ENCODE measurements at places on chromosomes 12 and 14.
A peak's percentile ranks its signal among the peaks of the same experiment; 100 is the strongest.

DNA sequence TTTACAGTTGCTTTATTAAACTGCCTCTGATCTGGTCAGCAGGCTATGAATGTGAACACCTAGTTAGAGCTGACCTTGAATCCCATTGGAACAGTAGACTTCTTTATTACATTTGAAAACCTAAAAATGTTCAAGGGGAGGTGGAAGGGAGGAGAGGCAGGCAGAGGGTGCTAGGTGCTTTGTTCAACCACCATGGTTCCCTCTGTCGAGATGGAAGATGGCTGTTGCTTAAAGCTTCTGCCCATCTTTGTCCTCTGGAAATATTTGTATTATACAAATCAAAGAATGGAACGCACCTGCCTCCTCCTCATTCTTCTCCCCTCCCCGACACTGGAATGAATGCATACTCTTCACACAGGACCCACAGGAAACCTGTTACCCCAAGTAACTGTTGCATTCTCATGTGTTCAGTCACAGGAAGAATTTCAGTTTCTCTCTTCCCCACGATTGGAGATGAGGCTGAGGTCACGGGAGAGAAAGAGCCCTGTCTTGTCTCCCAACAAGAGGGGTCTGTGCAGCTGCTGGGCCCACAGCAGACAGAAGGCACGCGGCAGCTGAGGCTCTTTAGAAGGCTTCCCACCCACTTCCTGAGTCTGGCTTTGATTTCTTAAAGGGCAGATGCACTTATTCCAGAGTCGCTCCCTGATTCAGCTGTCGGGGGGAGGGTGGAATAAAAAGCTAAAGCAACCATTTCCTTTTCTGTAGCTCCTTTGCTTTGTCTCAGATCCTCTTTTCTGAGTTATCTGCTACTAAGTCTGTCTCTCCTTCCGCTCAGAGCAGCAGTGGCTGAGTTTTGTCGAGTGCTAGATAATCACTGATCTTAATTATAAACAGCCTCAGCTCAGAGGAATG lies 217.9 kb upstream of the BTG1 start:
- DNase-seq: peak; percentile 13

DNA sequence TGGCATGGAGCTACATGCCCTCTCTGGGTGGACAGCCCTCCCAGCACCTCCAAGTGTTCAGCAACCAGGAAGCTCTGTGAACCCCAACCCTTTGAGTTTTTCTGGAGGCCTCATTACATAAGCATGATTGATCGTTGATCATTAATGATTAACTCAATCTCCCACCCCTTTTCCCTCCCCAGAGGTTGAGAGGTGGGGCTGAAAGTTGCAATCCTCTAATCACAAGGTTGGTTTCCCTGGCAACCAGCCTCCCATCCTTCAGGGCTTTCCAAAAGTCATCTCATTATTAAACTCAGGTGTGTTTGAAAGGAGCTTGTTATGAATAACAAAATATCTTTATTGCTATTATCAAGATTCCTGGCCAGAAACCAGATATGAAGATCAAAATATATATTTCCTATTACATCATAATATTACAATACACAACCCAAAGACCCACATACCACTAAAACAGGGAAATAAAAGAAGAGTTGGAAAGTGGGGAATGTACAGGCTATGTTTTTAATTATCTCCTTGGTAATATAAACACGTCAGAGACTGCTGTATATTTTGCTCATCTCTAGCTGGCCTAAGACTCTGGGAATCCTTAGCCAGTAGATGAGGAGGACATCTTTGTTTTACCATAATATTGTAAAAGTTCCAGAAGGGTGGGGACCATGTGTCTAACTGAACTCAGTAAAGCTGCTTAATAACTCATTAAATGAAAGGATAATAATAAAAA lies 73.6 kb downstream of the SSPN start:
- DNase-seq: no peak

DNA sequence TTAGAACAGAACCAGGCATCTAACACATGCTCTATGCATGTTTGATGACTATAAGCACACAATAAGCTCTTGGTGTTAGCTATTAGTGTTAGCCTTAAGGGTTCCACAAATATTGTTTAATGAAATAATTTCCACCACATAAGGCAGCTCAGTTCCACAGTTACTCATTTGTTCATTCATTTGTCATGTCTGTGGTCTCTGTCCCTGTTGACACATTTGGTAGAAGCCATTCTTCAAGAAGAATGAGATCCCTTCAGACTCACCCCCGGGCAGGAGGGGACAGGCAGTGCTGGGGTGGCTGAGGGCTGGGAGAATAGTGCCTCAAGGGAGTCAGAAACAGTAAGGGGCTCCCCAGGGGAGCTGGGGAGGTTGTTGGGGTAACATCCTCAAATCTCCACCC lies 3.7 kb upstream of the FAIM2 start:
- no peak for DNase-seq

DNA sequence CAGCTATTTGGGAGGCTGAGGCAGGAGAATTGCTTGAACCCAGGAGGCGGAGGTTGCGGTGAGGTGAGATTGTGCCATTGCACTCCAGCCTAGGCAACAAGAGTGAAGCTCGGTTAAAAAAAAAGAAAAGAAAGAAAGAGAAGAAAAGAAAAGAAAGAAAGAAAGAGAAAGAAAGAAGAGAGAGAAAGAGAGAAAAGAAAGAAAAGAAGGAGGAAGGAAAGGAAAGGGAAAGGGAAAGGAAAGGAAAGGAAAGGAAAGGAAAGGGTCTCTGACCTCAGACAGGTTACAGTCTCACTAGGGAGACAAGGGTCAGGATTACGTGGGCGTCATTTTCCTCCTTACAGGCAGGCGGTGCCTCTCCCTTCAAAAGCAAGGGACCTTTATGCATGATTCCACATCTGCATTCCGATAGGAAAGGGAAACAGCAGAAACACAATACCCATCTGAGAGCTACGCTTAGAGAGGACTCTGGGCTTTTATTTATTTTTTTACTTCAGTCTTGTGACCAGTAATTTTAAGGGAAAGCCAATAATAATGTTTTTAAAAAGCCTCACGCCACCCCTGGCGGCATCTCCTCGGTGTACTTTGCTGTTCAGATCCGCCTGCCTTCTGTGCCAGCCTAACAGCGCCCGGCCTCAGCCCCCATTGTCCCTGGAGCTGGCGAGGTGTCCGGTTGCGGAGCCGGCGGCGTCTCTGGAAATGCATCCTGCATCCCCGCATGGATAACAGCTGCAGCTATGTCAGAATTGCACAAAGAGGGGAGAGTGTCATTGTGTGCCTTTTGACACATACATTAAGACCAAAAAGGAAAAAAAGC lies 945 bp upstream of the HIP1R start:
- DNase-seq: peak; percentile 51

- DNase-seq: no peak
Measured at GRCh38 chr12:120072472-120073249, 43.9 kb downstream of the RAB35 start.

DNA sequence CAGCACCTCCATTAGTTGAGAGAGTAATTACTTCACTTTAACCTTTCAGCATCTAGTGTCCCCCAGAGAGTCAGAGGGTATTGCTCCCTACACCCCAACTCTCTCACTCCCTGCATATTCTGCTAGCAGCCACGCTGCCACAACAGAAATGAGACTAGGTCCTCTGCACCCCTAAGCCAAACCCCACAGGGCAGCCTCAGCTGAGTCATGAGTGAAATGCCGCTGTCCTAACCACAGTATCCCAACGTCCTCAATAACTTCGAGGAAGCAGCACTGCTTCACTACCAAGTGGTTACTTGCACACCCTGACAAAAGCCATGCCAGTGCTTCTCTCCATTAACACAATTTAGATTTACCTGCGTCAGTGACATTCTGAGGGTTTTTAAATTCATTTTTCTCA lies 6.9 kb upstream of the LYZ start:
- no peak for DNase-seq

- no peak for DNase-seq
Measured at GRCh38 chr12:124566997-124567672, at the start of gene NCOR2. TSS of gene NCOR2 (minus strand) at chr12:124567612. CDS start at chr12:124495251, 72,361 bp downstream.

DNA sequence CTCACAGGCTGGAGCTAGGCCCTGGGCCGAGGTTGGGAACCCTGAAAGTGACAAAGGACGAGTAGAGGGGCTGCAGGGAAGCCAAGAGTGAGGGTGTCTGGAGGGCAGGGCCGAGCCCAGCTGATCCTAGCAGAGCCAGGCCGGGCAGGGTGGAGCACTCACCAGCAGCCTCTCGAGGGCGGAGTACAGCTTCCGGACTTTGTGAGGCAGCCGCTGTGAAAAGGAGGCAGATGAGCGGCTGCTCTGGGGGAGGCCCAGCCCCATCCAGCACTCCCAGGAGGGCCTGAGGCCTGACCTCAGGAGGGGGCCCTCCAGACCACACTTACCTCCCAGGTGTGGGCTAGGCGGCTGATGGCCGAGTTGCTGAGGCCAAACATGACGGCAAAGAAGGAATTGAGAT lies 14.7 kb upstream of the ENDOU start:
- DNase-seq: no peak

GRCh38 chr12:71888521-71888920 lies 49.0 kb downstream of the TBC1D15 start:
- no peak for DNase-seq

- no peak for DNase-seq
Measured at GRCh38 chr14:72652179-72652578, 241.7 kb downstream of the DPF3 start.

DNA sequence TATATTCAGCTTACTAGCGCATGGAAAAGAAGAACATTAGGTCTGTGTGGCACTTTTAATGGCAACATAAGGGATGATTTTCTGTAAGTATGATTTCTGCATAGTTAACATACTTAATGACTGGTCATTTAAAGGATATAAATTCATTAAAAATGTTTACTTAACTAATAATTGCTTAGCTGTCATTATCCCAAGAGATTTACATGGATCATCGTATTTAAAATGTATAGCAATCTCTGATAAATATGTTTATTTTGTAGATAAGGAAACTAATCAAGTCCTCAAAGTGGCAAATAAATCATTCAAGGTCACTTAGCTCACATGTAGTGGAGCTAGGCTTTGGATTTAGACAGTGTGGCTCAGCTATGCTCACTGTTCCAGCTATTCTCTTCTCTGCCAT lies 158.6 kb downstream of the OTOGL start:
- no peak for DNase-seq
